Daoy (cell line): ENCODE measurements at places on chromosomes 5 and 9. TPM values are rescaled to one million over a fixed set of nuclear protein-coding genes. Genes with fewer than 3 reads are reported as not detected.

DNA sequence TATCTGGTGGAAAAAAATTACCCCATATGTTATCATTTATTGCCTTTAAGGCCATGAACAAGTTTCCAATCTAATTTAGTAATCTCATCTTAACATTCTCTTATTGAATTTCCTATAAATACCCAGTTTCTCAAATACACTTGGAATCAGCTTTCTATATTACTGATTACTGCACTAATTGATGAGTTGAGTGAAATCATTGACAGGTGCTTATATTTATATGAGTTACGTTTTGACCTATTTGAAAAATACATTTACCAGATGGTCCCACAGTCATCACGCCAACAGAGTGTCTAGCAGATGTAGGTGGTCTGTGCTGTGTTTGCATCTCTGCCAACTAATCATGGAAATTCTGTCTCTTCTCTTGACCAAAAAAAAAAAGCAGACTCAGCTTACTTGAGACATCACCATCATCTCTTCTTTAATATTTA, 307.3 kb upstream of the NREP start:
- DNase-seq = no peak

DNA sequence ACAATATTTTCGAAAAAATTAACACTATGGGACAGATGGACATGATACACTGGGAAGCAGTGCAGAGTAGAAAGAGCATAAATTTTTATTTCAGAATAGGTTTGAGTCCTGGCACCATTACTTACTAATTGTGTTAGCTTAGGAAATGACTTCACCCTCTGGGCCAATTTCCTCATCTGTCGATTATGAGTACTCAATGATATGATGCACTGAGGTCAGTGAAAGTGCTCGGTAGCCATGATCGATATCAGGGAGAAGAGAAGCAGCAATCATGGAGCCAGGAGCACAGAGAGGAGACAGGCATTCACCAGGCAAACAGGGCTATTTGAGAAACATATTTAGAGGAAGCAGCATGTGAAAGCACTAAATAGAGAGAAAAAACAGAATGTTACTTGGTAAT, 29.4 kb downstream of the NR6A1 start:
- DNase-seq = peak; percentile 11

GRCh38 chr5:14996997-14997396, 125.4 kb upstream of the ANKH start:
- DNase-seq = no peak

DNA sequence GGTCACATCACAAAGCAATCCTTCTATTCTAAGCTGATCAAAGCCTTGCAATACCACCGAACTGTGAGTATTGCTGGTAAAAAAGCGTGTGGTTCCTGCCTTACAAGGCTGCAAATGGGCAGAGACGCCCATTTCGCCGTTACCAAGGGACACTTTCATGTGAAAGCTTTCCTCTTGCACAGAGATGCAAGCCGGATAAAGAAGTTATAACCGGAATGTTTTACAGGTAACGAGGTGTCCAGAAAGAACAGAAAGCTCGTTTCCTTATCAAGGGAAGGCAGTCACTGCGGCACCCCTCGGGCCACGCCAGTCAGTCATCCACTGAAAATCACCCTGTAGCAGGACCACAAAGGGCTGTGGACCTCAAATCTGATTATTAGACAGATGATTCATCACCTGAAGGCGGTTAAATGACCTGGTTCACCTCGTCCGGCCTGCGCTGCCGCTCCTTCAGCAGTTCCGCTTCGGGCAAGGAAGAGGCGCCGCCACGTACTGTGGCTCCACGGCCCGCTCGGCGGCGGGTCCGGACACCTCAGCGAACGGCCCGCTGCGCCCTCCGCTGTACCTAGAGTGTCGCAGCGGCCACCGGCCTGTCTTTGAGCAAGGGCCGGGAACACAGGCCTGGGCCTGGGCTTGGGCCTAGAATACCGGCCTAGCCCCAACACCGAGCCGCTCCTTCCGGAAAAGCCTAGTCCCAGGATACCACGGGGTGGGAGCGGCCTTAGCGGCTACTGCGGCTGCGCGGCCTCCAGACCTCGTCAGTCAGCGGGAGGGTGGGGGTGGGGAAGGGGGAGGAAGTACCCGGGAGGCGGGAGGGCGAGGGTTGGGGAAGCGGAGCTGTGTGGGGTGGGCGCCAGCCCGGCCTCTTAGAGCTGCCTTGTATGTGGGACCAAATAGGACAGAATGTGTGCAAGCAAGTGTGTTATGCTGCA, at the start of gene KLHL9:
Gene KLHL9, minus strand, starts transcription at position 704 of the 932 bp plus-strand sequence. Its CDS starts 545 bp downstream, at position 159.
- no peak for DNase-seq

- DNase-seq = no peak
Measured at GRCh38 chr5:59785676-59786333, 107.7 kb downstream of the PDE4D start.

ARID3C gene
- total RNA-seq = not detected in 2 replicates

GCNT4 gene
- 1.7 and 1.9 TPM in 2 replicates for total RNA-seq

NSUN2 gene
- 52.6 and 54.5 TPM in 2 replicates for total RNA-seq

DNA sequence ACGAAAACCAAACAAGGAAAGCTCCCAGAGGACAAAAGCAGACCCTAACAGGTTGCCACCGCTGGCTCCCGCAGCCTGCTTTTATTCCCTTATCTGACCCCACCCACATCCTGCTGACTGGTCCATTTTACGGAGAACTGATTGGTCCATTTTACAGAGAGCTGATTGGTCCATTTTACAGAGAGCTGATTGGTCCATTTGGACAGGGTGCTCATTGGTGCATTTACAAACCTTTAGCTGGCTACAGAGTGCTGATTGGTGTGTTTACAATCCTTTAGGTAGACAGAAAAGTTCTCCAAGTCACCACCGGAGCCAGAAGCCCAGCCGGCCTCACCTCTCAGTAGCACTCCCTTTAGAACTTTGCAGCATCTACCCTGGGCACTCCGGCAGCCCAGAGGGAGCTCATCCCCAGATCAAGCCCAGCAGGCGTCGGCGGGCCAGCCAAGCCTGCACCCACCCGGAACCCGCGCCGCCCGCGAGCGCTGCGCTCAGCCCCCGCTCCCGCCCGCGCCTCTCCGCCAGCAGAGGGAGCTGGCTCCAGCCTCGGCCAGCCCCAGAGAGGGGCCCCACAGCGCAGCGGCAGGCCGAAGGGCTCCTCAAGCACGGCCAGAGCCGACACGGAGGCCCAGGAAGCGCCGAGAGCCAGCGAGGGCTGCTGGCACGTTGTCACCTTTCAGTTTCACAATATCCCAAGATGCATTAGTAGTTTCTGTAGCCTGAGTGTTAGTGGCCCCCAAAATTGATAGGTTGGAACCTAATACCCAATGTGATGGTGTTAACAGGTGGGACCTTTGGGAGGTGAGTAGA, 35.3 kb upstream of the CLPTM1L start:
- DNase-seq = peak; percentile 27

GRCh38 chr5:152177626-152178349, 227.3 kb downstream of the NMUR2 start:
- no peak for DNase-seq

- peak; percentile 70 for DNase-seq
Measured at GRCh38 chr5:84383816-84384603, 670 bp downstream of the EDIL3 start.

DNA sequence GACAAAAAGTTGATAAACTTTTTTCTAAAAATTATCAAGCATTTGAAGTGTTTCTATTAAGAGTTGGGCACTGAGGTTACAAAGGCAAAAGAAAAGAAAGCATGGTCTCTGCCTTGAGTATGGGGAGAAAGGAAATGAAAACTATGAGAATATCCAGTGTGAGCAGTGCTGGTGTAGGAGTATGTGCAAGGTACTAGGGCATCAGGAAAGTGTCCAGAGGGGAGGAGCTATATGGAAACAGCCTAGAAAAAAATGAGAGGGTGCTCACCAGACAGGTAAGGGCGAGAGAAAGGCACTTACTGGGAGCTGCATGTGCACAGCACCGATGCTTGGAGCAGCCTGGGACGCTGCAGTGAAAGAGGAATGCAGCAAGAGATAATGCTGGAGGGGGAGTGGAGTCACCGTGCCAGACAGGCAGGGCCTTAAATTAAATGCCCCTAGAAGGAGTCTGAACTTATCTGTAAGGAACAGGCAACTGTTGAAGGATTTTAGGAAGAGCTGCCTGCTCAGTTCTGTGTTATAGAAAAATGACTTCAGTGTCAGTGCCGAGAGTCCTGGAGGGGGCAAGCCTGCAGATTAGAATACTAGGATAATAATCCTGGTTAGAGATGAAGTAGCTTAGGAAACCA, 14.0 kb downstream of the MCC start:
- no peak for DNase-seq

PRLR gene
- 0.29 and 1.2 TPM in 2 replicates for total RNA-seq

SAXO1 gene
- total RNA-seq = not detected in 2 replicates
